ENCODE measurements at places on chromosomes 4 and X.

DNA sequence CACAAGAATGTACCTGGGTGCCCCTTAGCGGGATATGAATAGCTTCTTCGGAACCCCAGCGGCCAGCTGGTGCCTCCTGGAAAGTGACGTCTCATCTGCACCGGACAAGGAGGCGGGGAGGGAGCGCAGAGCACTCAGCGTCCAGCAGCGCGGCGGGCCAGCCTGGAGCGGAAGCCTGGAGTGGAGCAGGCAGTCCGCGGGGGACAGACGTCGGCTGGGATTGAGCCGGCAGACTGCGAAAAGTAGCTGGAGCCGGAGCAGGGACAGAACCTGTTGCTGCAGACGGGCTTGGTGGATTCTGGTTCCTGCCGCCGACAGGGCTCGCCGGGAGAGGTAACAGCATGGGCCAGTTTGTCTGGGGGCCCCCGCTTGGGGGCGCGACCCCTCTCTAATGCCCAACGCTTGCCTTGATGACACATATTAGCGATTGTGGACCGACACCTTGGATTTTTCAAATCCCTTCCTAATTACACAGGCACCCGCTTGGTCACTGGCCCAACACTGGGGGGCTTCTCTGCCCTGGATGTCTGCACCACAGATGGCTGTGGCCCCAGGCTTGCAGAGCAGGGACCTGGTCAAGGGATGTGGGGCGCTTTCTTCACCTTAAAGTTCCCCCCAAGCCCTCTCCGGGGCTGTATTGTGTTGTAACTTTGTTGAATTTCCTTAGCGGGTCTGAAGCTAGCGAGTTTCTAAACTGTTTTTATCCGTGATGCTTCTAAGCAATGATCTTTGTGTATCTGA lies at the start of gene NPFFR2:
Gene NPFFR2 (plus strand): TSS at position 133 of the 741 bp plus-strand sequence. CDS start 96,592 bp downstream, outside the sequence.
- no peak for DNase-seq

- no peak for DNase-seq
These were observed 30.0 kb upstream of the GTPBP6 start for GRCh38 chrX:348461-349117.

DNA sequence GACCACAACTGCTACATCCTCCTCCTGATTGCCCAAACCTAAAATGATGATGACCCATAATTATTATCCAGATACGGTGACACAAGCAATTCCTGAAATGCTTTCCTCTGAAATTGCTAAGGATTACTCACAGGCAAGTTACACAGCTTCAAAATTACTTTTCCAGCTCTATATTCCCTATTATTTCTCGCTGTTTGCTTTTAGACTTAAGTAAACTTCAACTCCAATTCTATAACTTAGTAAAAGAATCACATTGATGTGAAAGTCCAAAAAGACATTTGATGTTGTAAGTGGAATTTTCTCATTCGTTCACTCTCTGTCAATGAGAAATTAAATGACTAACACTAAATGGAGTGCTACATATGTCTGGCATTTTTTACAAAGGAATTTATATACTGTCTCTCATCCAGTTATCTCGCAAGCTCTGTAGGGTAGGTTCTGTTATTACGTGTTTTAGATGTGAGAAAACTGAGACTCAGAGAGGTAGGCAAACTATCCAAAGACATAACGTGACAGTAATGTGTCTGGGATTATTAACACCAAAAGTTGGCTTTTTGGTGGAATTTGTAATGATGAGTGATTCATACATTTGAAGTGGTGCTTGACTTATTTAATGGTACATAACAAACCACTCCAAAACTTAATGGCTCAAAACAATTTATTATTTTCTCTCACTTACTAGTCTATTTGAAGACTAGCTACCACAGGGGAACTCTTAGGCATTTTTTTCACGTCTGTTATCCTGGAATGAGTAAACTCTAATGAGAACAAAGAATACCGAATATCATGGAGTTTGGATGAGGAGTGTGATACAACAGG lies 31.5 kb downstream of the PALLD start:
- DNase-seq: no peak

GRCh38 chr4:119794113-119794512 lies 165.5 kb upstream of the PDE5A start:
- no peak for DNase-seq

GRCh38 chr4:176150356-176150682 lies 45.1 kb downstream of the SPATA4 start:
- DNase-seq: peak; percentile 6

- no peak for DNase-seq
These were observed 60.7 kb downstream of the GAB1 start for GRCh38 chr4:143397335-143397734.

DNA sequence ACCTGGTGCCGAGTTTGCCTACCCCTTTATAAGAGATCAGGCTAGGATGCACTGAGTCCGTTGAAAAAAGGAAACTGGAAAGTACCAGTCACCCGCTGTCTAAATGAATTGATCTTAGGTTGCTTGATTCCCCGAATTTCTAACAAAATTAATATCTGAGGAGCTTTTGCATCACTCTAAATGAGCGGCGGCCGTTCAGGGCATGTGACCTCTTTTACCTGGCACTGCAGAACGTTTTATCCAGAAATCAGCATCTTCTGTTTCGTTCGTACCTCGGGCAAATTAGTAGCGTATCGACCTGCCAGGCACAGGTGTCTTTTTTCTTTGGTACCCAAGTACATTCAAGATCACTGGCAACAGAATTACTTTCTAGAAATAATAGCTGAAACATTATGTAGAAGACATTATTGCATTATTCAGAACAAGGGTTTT lies 876 bp downstream of the KLHL2 start:
- peak; percentile 46 for DNase-seq

- DNase-seq: no peak
These were observed 1642.3 kb downstream of the C4orf33 start for GRCh38 chr4:130738233-130738632.

GRCh38 chrX:109844986-109845385 lies 111.9 kb upstream of the ACSL4 start:
- no peak for DNase-seq

DNA sequence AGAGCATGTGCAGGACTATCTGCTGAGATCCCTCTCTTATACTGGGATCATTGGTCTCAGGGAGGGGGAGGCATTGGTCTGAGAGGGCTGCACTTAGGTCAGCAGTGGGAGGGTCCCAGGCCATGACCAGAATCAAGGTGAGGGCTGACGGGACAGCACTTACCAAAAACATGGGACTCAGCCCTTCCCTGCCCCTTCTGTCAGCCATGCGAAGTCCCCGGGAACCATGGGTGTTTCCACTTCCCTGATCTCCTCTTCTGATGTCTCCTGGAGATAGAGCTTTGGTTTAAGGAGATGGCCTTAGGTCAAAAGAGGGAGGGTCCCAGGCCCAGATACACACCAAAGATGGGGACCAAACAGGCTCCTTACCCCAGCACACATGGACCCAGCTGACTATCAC lies 12.9 kb upstream of the HSFX1 start:
- no peak for DNase-seq

DNA sequence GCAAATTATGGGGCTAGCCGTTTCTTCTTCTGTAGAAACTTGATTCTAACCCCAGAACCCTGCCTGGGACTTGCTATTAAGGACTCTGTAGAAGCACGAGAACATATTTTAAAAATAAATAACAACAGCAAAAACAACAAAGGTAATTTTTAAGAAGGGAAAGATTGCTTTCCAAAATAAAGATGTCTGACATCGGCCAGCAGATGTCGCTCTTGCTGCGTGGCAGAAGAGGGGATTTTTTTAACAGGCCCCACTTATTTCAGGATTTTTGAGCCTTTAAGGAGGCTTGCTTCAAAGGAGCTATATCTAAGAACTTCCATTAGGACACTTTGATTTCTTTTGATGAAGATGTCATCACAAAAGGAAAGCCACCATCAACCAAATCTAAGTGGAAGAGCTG lies 62.8 kb upstream of the EGFL6 start:
- peak; percentile 61 for DNase-seq

DNA sequence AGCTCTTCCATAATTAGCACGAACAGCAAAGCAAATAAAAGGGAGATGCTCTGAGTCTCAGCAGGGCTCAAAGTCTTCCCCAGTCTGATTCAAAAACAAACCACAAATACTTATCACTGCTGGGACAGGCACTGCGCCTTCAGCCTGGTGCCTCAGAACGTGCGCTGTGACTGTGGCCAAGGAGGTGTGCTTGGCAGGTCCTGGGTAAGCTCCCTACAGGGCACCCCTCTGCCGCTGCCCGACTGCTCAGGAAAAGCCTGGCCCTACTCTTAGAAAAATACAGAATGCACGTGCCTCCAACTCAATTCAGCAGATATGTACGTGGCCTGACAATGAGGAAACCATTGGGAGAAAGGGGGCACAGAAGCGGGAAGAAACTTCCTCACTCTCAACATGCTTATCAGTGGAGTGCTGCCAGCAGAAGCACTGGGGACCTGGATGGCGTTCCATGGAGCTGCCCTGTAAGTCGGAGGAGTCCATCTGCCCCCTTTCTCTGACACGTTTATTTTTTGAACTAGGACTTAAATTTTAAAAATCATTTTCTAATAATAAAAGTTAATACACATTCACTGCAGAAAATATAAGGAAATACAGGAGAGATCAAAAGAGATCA lies 86.8 kb downstream of the GATB start:
- no peak for DNase-seq

GRCh38 chr4:78292341-78292740 lies 235.2 kb downstream of the FRAS1 start:
- DNase-seq: no peak

DNA sequence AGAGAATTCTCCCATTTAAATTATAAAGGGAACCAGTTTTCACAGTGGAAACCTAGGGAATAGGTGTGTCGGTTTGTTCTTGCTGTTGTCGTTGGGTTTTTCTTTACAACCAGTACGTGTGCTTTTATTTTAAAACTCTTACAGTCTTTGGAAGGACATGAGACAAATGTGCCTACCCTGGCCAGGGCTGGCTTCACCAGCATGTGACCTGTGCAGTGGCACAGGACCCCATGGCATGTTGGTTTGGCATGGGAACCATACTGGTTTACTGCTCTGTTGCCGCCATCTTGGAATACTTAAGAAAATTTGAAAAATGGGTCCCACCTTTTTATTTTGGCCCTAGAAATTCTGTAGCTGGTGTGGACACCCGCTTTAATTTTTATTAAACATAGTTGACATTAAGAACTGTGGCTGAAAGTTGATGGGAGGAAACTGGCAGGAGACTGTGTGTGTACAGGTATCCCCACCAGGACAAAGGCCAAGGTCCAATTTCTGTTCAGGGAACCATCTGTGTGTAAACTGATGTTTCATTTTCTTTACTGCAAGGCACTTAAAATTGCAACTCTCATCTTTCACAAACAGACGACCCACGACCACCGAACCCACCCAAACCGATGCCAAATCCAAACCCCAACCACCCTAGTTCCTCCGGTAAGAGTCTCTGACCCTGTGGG lies 28.8 kb downstream of the CD99 start:
- no peak for DNase-seq

- DNase-seq: no peak
These were observed 36.9 kb downstream of the SORBS2 start for GRCh38 chr4:185774845-185775680.

GRCh38 chrX:11450354-11450753 lies 157.1 kb downstream of the AMELX start:
- DNase-seq: no peak

GRCh38 chr4:36165631-36166005 lies 78.7 kb downstream of the ARAP2 start:
- no peak for DNase-seq

- no peak for DNase-seq
These were observed 317.1 kb downstream of the STK32B start for GRCh38 chr4:5368426-5368825.

GRCh38 chr4:101081695-101082369 lies 265.5 kb downstream of the PPP3CA start:
- DNase-seq: no peak

DNA sequence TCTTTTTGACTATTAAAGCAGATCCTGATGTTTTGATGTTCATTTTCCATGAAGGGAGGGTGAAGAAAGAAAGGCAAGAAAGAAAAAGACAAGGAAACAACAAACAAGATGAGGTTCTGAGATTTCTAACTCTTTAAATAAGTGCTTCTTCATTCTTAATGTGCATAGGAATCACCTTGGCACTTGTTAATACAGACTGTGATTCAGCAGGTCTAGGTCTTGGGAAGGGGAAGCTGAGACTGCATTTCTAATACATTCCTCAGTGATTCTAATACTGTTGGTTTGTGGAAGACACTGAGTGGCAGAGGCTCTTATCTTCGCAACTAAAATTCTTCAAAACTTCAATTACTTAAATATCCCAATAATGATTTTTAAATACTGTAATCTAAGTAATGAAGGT lies 95.2 kb upstream of the NAP1L5 start:
- no peak for DNase-seq

- DNase-seq: no peak
These were observed 69.1 kb upstream of the PUDP start for GRCh38 chrX:7216981-7217587.

- DNase-seq: no peak
These were observed 209.6 kb upstream of the MAGEB2 start for GRCh38 chrX:30005813-30006212.

DNA sequence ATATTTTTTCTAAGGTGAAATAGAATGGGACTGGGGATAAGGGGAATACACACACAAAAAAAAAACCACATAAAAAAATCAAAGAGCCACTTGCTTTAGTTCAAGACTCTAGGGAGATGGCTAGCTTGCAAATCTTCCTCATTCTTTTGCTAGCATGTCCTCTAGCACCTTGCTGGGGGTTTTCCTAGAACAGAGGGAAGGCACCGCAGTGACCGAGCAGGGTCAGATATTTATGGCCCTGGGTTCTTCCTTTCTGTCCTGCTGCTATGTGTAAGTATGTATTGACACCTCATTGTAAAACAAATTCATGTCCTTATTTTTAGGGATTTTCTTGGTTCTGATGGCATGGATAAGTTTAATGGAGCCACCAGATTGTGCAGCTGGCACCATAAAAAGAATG lies 81.2 kb downstream of the SHISA3 start:
- no peak for DNase-seq

- no peak for DNase-seq
These were observed 276.6 kb downstream of the DHRSX start for GRCh38 chrX:2224161-2224560.

DNA sequence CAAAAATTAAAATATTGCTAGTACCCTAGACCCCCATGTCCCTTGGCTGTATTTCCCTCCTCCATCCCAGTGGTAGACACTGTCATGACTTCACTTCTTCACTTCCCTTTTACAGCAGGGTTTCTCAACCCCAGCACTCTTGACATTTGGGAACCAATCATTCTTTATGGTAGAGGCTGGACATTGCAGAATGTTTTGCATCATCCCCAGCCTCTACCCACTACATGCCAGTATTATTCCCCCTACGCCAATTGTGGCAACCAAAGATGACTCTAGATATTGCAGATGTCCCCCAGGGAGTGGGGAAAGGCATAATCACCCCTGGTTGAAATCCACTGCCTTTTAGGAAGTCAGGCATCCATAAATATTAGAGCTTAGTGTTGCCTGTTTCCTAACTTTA lies 138.6 kb downstream of the AMELX start:
- DNase-seq: no peak

GRCh38 chr4:94334476-94334875 lies 8.2 kb downstream of the HPGDS start:
- no peak for DNase-seq

GRCh38 chrX:73581002-73581628 lies 18.1 kb downstream of the CHIC1 start:
- no peak for DNase-seq

GRCh38 chrX:153641627-153642026 lies 5.4 kb upstream of the DUSP9 start:
- DNase-seq: peak; percentile 30

- no peak for DNase-seq
These were observed 61.4 kb downstream of the FAM114A1 start for GRCh38 chr4:38928974-38929373.

Measured in activated naive CD4-positive, alpha-beta T cell treated with anti-CD3 and anti-CD28 coated beads for 36 hours (primary cell).